ENCODE measurements at places on chromosomes 3 and 15.

- no peak for DNase-seq
These were observed 213.1 kb downstream of the FGF12 start for GRCh38 chr3:192514081-192514753.

DNA sequence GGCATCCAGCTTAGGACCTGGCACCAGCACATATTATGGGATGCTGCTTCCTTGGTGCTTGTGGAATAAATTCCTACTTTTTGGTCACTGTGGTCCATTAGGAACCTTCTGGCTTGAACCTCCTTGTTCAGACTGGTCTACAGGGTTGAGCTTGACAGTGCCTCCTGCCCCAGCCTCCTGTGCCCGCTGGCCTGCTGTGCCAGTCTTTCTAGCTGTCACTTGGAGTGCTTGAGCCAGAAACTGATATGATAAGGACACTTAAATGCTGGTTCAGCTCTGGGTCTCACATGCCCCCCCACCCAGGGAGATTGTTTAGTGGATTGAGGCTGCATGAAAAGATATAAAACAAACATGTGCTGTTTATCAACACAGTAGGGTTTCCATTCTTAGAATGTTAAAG, 147.8 kb downstream of the SLCO3A1 start:
- no peak for DNase-seq

DNA sequence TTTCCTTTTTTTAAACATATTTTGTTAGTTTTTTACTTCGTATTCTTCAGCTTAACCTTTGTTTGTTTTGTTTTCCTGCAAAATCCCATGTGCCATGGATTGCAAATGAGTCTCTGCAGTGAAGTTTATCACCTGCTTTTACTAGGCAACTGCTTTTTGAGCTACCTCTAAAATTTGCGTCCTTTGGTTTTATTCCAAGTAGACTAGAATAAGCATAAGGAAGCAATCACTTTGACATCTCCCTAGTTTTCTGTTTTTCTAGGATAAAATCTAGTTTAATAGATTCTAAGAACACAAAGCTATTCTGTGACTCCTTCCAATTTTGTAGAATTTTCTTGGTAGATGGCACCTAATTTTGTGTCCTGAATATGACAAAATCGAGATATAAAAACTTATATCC, 1059.2 kb downstream of the OTOL1 start:
- DNase-seq = no peak

DNA sequence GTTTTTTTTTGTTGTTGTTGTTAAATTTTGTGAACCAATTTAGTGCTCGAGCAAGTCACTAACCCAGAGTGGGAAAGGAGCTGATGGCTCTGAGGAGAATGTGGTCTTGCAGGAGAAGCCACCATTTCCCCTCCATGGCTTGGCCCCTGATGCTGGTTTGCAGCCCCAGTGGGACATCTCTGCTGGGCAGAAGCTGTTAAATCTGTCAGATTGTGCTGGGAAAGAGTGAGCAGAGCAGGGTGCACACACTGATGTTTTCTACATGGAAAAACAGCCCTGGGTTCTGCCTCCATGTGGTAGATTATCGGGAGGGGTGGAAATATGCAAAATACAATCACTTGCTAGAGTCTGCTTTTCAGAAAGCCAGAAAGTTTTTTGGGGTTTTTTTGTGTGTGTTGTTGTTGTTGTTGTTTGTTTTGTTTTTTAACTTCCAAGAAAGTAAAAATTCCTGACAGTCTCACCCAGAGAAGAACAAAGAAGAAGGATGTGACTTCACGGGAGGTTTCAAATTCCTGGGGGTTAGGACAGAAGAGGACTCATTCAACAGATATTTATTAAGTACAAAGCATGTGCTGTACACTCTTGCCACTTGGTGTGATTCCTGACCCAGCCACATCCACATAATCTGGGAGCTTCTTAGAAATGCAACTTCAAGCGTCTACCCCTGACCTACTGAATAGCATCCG, 133.7 kb downstream of the FOXB1 start:
- peak; percentile 19 for DNase-seq

- DNase-seq = no peak
These were observed 52.4 kb downstream of the AAGAB start for GRCh38 chr15:67202091-67202490.

DNA sequence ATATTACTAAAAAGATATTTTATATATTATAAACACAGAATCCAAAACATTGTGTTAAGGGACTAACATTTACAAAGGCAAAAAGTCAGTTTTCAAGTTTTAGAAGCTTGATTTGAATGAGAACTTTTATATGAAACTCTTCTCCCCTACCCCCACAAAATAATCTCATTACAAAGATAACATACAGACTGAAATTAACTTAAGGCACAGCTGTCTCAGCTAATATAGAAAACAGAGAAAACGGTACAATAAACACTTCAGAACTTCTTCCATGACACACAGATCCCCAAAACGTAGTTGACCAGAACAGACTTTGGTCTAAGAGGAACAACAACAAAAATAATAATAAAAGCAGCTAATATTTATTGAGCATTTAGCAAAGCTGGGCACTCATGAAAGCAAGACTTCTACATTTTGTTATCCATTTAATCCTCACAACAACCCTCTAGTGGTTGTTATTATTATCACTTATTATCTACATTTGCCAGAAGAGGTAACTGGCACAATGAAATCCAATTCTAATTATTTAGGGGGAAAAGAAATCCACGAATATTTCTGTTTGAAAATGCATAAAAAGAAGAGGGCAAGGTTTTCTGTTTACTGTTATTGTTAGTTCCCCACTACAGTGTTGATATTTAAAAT, 68.1 kb downstream of the PFN2 start:
- DNase-seq = peak; percentile 32

DNA sequence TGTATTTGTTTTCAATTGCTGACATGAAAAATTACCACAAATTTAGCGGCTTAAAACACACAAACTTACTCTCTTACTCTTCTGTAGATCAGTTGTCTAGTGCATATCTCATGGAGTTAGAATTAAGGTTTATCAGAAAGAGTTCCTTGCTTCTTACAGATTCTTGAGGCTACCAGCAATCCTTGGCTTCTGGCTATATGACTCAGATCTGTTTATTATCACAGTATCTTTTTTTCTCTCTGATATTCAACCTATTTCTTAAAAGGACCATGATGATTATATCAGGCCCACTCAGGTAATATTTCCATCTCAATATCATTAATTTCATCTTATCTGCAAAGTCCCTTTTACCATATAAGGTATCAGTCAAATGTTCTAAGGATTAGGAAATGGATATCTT, 263.5 kb upstream of the BCHE start:
- no peak for DNase-seq

- no peak for DNase-seq
These were observed 112.3 kb upstream of the HES1 start for GRCh38 chr3:194023501-194024280.

DNA sequence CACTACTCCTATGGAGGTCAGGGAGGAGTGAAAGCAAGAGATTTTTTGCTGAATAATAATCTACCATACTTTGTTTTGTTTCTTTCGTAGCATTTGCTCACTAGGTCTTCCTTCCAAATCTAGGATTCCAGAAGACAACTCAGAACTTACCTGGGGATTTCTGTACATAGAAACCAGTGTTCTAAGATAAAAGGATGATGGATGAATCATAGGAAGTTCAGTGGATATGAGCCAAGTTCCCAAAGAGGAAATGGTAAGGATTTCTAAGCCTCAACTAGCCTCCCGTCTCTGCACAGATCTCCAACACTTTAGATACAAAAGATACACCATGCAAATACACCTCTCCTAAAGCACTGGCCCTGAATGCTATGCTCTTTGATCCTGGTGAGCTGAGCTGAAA, 283.9 kb downstream of the TAFA4 start:
- DNase-seq = no peak

DNA sequence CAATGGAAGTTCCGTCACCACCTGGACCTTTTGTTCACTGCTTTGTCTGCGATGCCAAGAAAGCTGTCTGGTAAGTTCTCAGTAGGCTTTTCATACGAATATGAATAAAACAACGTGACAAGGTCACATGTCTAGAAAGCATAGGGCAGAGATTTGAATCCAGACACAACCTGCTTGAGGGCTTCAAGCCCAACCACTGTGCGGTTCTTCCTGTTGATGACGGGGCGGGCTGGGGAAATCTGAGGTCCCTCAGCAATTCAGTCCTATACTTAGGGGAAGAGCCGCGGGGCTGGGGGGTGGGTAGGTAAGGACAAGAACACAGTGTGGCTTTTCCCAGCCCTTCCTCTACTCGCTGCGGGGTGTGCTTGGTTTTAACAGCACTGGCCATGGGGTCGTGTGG, 32.4 kb upstream of the SMAD3 start:
- no peak for DNase-seq

GRCh38 chr15:42138968-42139386, 17.5 kb downstream of the PLA2G4F start:
- no peak for DNase-seq

DNA sequence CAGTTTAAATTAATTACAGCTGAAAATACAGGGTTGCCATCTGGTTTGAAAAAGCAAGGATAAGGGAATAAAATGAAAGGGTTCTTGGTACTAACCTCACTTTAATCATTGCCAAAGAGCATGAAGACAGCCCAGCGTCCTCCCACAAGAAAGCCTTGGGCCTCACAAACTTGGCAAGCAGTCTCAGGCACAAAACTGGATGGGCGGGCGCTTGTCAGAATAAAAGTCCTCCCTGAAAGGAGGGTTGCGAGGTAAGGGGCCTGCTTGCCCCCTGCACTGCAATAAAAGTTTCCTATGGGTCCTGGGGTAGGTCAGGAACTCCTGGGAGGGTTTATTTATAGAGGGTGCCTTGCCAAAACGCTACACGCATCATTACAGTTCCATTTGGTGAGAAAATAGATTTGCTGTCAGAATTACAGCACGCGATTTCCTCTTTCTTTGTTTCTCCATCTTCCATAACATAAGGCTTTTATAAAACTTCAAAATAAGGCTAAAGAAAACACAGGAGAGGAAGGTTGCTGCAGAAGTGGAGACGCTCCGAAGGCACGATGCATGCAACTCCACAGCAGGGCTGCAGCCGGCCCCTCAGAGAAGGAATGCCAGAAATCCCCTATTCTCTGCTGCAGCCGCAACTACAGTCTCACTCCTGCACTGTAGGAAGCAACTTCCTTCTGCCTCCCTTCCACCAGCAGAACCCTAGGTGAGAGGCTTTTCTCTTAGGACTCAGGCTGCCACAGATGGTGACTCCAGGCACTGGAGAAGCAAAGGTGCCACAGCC, 61.3 kb downstream of the VGLL4 start:
- no peak for DNase-seq

- DNase-seq = peak; percentile 74
These were observed 733 bp downstream of the RNF111 start for GRCh38 chr15:58988006-58988785.

GRCh38 chr15:77580996-77581682, 51.6 kb downstream of the LINGO1 start:
- DNase-seq = no peak

GRCh38 chr3:156535162-156535627, 19.7 kb downstream of the SSR3 start:
- DNase-seq = peak; percentile 95
